ENCODE measurements at places on chromosomes 2 and 18. TPM values are rescaled to one million over a fixed set of nuclear protein-coding genes. Genes with fewer than 3 reads are reported as not detected.

GRCh38 chr2:67130531-67131256 is 266.4 kb upstream of the ETAA1 start:
- no peak for DNase-seq

DNA sequence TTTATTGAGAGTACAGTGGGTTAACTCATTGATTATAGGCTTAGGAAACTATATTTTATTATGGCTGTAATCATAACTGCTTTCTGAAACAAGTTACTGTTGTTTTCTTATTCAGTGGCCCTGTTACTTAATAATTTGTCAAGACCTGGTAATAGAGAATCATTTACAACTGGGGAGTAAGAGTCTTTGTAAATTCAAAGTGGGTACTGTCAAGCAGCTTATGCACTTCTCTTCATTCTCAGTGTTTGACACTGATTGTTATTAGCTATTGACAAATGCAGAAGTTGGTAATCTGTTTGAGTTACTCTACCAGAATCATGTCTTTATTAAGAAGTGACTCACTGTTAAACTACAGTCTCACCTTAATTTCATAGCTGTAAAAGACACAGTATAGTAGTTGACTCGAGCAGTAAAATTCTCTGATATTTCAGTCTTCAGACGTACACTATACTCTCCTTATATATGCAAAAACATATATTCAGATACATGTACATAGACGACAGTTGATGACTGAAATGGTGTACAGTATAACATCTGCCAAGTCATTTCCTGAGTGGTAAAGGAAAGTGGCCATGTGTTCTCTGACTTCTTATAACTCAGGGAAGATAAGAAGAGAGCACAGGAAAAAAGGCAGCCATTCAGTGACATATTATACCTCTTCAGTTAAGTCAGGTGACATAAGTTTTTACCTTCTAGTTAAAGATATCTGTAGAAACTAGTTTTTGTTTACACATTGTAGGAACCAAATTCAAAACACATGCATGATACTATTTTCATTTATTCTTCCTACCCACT is 36.0 kb upstream of the TTC27 start:
- DNase-seq: no peak

DNA sequence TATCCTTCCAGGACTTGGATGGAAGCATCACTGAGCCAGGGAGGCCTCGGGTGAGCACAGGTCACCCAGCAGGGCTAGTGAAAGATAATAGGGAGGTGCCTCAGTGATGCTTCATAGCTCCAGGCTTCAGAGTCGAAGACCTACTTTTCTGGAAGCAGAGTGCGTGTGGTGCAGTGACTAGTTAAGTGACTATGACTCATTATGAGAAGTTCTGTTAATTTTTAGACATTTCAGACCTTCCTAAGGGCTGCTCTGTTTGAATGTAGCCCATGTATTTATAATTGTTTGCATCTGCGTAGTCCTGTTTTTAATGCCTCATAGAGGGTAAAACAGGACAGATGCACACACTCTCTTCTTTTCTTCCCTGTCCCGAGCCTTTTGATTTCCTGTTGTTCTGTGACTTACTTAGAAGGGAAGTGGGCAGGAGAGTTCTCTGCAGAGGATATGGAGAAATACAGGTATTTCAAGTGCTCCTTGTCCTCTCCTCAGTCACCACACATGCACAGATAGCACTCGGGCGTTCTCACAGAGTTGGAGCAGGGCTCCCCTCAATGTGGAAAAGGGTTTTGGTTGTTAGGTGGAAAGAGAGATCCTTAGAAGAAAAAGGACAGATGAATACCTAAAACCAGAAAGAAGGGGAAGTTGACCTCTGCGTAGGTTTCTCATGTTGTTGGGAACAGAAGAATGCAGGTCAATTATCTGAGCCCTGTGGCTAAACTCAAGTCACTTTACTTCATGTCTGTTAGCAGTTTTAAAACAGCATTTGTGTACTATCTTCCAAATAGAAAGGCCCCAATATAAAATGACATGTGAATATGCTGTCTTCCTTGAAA is 34.7 kb downstream of the RALB start:
- DNase-seq: no peak

Gene CCDC141
- total RNA-seq: 21.6 TPM

Gene ACTR1B
- 43.8 TPM for total RNA-seq

Gene LRP2
- 2.4 TPM for total RNA-seq

Gene ERMN
- not detected for total RNA-seq

Gene BOLL
- total RNA-seq: not detected

Gene NOSTRIN
- total RNA-seq: not detected

All from H1 (cell line).